ENCODE measurements at places on chromosomes 2 and 18. TPM values are rescaled to one million over a fixed set of nuclear protein-coding genes. Genes with fewer than 3 reads are reported as not detected.

DNA sequence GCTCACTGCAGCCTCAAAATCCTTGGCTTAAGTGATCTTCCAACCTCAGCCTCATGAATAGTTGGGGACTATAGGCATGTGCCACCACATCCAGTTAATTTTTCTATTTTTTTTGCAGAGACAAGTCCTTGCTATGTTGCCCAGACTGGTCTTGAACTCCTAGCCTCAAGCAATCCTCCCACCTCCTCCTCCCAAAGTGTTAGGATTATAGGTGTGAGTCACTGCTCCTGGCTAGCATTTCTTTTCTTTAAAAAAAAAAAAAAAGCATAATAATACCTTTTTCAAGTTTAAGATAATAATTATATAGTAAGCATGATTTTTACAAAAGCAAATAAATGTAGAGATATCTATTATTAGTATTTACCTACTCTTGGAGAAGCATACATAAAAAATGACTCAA lies 36.1 kb downstream of the PPP4R1 start:
- DNase-seq: no peak

GRCh38 chr18:50622320-50622719 lies 62.4 kb downstream of the MAPK4 start:
- DNase-seq: no peak

The ZDBF2 gene
- total RNA-seq: 2.6 TPM

GRCh38 chr2:214005337-214005736 lies 405.5 kb upstream of the VWC2L start:
- no peak for DNase-seq

GRCh38 chr2:50392185-50392584 lies 639.7 kb downstream of the NRXN1 start:
- no peak for DNase-seq
